ENCODE measurements at places on chromosomes 4 and X.

DNA sequence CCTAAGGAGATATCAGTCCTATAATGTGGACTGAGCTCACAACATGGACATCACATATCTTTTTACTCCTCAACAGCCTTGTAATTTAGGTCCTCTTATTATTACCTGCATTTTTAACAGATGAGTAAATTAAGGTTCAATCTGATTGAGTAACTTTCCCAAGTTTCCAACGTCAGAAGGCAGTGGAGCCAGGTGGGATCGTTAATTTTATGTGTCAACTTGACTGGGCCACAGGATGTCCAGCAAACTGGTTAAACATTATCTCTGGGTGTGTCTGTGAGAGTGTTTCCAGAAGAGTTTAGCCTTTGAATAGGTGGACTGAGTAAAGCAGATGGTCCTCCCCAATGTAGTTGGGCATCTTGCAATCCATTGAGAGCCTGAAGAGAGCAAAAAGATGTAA lies 59.0 kb upstream of the SLIT2 start:
- no peak for DNase-seq

- DNase-seq: no peak
These were observed 6.6 kb upstream of the KCND1 start for GRCh38 chrX:48978226-48978625.

DNA sequence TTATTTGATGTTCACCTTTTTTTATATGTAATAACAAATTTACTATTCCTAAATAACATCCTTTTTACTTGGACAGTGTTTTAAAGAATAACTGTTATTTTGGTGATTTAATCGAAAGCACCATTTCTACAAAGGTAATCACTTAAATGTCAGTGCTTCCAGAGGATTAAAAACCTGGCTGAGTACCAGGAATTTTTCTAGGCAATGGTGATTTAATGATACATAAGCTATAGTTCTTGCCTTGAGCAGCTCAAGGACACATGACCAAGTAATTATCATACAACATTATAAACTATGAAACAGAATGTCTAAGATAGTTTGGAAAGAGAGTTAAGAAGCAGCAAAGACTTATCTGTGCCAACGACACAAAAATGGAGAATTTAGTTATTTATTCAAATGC lies 1291.9 kb upstream of the TENM3 start:
- no peak for DNase-seq

DNA sequence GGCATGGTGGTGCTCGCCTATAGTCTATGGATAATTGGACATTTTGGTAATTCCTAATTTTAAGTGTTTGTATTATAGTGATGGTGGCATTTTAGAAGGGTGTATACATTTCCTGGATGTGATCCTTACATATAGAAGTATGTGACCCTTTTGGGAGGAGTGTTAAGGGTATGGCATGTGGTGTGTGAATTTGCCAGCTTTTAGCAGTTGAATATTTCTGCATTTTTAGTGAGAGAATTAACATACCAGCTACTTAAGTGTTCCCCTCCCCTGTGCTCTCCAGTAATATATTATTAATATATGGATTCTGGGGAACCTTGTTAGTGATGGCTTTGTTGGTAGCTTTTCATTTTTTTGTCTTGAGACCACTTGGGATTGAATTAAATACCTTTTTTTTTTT lies 55.3 kb downstream of the STAG2 start:
- no peak for DNase-seq

- DNase-seq: no peak
These were observed 171.9 kb downstream of the GALNTL6 start for GRCh38 chr4:171985129-171985528.

GRCh38 chr4:86744570-86744969 lies 104.6 kb downstream of the SLC10A6 start:
- no peak for DNase-seq

DNA sequence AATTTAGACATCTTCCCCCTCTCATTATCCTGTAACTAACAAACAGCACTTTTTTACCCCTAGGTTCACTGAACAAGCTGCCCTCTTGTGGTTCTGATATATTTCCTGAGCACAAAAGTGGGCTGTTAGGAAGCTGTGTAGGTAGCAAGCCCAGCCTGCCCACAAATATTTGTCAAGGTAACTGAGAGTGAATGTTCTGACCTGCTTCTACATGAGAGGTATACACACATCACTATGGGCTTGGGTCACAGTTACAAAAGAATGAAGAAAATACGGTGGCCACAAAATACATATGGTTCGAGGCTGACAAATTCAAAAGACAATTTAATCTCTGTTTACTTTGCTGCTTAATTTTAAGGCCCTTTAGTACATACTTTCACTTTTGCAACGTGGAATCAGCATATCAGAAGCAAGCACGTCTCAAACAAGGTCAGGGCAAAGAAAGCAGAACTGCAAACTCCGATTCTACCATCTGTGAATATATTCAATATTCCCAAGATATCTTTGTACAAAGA lies 78.7 kb downstream of the RBM47 start:
- no peak for DNase-seq

DNA sequence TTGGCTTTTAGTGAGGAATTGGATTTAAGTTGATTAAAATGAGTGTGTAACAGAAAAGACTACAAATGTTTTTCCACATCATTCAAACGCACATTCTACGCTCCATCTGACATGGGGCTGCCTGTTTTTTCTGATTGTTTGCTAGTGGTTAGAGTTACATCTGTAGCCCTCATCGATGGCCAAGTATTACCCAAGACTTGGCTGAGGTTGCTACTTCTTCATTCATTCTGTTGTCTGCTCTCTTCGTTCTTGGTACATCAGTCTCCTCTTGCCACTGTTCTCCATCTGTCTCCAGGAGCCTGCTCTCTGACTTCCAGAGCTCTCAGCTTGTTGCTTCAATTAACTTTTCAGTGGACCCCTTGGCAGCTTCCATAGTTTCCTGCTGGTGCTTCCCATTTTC lies 1844.6 kb upstream of the TENM3 start:
- no peak for DNase-seq

- DNase-seq: no peak
These were observed 1568.9 kb upstream of the PABPC4L start for GRCh38 chr4:135770505-135770904.

- DNase-seq: no peak
These were observed 20.3 kb downstream of the UNC5C start for GRCh38 chr4:95528388-95528948.

- no peak for DNase-seq
These were observed 184.7 kb upstream of the HCCS start for GRCh38 chrX:10926404-10926803.

GRCh38 chr4:92129408-92129994 lies 174.3 kb upstream of the GRID2 start:
- DNase-seq: no peak

- DNase-seq: no peak
These were observed 17.3 kb upstream of the FGF5 start for GRCh38 chr4:80249144-80249543.

DNA sequence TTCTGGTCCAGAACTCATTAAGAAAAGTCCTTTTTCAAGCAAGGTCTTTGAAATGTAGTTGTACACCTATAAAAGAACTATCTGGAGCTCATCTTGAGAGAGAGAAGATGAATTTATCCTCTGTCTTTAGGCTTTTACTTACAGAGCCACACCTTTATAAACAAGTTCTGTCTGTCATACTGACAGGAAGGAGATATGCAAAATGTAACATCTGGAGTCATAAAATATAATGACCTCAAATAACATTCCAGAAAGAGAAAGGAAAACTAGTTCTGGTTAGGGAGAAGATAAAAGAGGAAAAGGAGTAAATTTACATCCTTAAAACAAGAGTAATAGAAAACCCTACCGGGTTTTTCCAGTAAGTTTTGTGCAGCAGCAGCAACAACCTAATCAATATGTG lies 1.3 kb downstream of the INPP4B start:
- no peak for DNase-seq

DNA sequence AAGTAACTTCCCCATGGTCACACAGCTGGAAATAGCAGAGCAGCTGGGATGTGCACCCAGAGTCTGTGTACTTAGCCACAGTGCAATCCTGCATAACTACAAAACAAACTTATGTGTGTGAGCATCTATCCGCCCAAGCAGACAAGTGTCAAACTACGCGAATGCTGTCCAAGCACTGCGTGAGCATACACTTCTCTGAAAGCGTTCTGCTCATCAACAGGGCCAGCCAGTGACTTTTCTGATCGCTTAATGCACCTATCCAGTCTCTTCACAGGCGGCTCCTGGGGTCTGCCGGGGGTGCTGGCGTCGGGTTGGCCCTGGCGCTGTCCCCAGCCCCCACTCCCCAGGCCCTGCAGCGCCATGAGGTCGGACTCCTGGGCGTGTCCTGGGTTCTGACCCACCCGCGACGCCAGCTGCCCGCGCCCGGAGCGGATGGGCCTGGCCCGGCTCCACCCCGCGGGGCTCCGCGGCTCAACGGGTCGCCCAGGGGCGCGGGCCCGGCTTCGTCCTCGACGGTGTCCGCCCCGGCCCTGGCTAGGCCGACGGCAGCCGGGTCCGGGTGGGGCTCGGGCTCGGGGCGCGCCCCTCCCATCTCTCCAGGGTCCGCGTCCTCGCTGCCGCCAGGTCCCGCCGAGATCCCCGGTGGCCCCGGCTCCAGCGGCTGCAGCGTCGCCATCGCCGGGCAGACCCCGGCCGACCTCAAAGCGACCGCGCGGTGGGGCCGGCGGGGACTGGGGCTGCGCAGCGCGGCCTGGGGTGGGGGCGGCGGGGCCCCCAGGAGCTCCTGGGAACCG lies 1.3 kb upstream of the ZNF141 start:
- DNase-seq: no peak

GRCh38 chr4:101540336-101540735 lies 193.0 kb upstream of the PPP3CA start:
- DNase-seq: no peak

- no peak for DNase-seq
These were observed 155.5 kb downstream of the PDGFRA start for GRCh38 chr4:54384563-54384962.

GRCh38 chrX:150202641-150203247 lies 160.4 kb upstream of the MAMLD1 start:
- DNase-seq: no peak

GRCh38 chr4:16759931-16760582 lies 138.4 kb downstream of the LDB2 start:
- DNase-seq: no peak

GRCh38 chr4:57211131-57211530 lies 100.9 kb upstream of the IGFBP7 start:
- no peak for DNase-seq

DNA sequence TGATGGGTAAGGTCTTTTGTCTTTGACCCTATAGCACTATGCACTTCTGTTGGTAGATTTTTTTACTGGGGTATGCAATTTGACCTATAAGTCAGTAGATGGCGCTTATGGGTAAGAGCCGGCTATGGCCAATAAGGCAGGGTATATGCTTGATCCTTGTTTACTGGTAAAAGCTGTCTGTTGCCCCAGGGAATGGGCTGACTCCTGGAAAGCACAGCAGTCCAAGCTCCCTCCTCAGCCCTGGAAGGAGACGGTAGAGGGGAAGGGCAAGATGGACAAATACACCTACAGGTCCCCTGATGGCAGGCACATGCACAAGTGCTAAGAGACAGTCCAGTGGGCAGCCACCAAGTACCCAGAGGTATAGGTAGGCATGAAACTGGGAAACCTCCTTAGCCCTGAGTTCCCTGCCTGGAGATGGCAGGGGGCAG lies 63.7 kb downstream of the ADAMTS3 start:
- no peak for DNase-seq

- no peak for DNase-seq
These were observed 135.9 kb downstream of the CPE start for GRCh38 chr4:165514739-165515138.

DNA sequence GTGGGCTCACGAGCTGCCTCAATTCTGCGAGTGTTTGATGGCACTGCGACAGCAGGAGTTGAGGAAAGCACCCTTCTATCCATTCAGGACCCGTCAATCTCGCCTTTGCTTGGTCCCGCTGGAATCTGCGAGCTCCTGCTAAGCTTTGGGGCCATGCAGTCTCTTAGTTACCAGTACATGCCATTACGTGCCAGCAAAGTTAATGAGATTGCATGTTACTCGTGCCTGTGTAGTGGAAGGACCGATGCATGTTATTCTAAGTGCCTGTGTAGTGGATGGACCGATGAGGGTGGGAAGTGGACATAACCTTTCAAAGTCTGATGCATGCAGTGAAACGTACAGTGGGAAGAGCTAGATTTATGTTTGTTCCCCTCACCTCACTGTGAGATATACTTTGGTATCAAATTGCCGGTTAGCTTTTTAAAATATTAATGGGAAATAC lies 569 bp downstream of the RPS3A start:
- no peak for DNase-seq

DNA sequence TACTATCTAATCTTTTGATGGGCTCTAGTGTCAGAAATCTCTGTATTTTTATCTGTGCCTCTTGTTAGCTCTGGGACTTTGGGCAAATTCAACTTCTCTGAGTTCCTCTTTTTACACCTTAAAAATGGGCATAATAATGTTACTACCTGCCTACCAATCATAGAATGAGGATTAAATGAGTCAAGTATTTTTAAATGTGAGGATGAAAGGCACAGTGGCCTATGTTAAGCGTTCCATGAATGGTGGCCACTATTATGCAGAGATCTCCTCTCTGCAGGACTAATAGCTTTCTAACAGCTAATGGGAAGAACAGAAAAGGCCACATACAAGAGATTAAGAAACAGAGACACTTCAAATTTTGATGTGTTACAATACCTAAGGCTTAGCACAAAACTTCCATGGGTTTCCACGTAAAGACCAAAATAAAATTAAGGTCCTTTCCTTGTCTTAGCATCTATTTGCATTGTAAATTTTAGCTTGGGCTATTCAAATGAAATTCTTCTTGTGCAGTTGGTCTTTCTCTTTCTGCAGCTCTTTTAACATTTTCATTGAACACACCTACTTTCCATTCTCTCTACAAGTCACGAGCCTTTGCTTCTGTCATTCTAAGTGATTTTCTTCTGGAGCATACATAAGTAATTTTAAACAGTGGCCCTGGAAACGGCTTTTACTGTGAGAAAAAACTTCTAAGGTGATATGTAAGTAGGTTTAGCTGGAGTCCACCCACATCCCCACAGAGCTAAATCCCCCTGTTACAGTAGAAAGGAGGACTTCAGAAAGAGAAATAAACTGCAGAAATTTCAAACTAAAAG lies 117.9 kb upstream of the MED14 start:
- DNase-seq: no peak

DNA sequence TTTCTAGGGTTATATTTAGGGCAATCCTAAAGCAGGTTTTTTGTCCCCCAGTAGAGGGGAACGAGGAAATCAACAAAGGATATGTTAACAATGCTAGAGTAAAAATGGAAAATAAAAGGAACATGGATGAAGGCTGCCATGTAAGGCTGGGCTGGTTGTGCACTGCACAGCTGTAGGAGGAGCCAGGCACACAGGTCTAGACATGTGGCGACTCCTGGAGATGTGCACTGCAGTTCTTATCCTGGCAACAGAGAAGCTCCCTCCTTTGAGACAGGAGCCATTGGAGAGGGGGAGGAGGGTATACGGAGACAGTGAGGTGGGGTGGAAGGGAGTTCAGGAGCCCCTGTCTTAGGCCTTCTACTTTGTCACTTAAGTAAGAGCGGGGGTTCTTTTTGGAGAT lies 65.9 kb downstream of the NAT8L start:
- DNase-seq: no peak
